Upper lobe of left lung (tissue), 6 donors: ENCODE measurements at places on chromosomes 7 and 10. TPM values are rescaled to one million over a fixed set of nuclear protein-coding genes. Genes with fewer than 3 reads are reported as not detected.

The CFTR gene
- 17.5 TPM for total RNA-seq

The SLC26A5 gene
- 3.2 TPM for total RNA-seq

The CYP2E1 gene
- 17.8 TPM for total RNA-seq

The COL17A1 gene
- total RNA-seq = 1.8 TPM

The CLEC2L gene
- total RNA-seq = not detected

The ACTR1A gene
- 102 TPM for total RNA-seq

The AGBL3 gene
- 3.7 TPM for total RNA-seq

The TUBB8 gene
- total RNA-seq = not detected

The RTKN2 gene
- total RNA-seq = 68.1 TPM

- DNase-seq = no peak
Measured at GRCh38 chr7:128021366-128021765, 9.9 kb downstream of the LRRC4 start.

GRCh38 chr7:149846021-149846420 lies 7.8 kb downstream of the ZNF862 start:
- DNase-seq = no peak

GRCh38 chr7:148436571-148436970 lies 154.0 kb upstream of the C7orf33 start:
- DNase-seq = no peak

GRCh38 chr7:17822547-17823173 lies 117.6 kb downstream of the SNX13 start:
- DNase-seq = no peak

GRCh38 chr7:29032146-29032545 lies 74.0 kb upstream of the TRIL start:
- no peak for DNase-seq

DNA sequence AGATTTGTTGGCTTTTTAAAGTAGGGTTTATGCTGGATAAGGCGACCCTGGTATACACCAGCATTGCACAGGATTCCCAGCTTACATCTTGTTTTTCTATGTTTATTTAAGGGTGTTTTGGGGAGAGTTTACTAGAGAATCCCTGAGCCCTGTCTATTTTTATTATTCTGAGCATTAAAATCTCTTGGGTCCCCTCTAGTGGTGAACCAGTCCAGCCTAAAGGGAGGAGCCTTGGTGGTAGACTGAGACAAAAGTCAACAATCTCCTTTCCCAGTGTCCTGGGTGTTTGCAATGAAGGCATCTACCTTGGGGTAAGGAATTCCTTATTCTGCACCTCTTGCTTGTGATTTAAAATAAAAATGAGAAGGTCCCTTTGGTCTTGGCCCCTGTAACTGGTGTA lies 38.2 kb downstream of the ANTXRL start:
- no peak for DNase-seq

- DNase-seq = no peak
Measured at GRCh38 chr7:28554802-28555471, 142.6 kb downstream of the CREB5 start.

GRCh38 chr10:60827791-60828488 lies 49.7 kb downstream of the CDK1 start:
- no peak for DNase-seq

DNA sequence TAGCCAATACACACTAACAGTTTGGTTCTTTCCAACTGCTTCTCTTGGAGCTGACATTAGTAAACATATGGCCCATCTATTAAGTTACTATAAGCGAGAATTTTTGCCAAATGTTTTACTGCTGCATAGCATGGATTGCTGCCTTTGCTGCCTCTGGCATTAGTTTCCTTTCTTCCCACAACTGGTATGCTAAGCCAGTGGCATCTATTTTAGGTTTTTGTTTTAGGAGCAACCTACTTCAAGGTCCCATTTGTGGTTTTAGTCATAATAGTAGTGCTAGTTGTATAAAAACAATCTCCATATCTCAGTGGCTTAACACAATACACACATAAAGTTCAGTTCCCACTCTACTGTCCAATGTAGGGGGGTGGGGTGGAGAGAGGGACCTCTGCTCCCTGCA lies 25.9 kb upstream of the PANK1 start:
- DNase-seq = no peak

DNA sequence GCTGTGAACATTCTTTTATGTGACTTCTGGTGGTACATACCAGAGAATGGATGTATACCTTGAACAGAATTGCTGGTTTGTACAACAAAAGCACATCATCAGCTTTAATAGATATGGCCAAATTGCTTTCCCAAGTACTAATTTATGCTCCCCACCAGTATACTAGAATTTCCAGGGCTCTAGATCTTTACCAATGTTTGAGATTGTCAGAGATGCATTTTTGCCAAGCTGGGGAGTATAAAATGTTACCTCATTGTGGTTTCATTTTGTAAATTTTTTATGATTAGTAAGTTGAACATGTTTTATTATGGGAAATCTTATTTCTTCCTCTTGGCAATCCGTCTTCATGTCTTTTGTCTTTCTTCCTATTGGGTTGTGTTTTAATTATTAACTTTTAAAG lies 179.9 kb upstream of the TMEM106B start:
- no peak for DNase-seq

- DNase-seq = peak; percentile 78
Measured at GRCh38 chr10:43254881-43255633, 11.8 kb downstream of the RASGEF1A start.

- no peak for DNase-seq
Measured at GRCh38 chr10:79066411-79067240, 2.1 kb upstream of the ZMIZ1 start.

DNA sequence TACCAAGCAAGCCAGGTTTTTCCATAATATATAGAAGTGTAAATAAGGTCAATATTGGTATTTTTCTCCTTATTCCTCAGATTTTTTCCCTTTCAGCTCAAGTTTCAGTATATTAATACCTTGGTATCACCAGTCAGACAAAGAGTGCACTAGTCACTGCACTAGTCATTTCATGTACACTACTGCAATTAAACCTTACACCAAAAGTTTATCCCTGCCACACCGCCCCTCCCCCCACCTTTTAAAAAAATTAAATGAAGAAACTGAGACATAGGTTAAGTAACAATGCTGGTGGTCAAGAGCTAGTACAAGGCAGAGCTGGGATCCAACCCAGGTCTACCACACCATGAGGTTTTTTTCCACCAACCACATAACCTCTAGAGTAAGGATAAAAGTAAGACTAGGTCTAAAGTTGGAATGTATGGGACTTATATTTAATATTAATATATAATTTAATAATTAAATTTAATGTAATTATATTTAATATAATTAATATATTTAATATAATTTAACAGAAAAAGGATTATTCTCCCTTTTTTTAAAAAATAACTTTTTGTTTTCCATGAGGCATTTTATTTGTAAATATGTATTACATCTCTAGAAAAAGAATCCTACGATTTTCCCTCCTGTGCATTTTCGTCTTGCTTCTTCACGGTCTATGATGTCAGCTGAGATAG lies 68.5 kb downstream of the NT5C2 start:
- DNase-seq = no peak

DNA sequence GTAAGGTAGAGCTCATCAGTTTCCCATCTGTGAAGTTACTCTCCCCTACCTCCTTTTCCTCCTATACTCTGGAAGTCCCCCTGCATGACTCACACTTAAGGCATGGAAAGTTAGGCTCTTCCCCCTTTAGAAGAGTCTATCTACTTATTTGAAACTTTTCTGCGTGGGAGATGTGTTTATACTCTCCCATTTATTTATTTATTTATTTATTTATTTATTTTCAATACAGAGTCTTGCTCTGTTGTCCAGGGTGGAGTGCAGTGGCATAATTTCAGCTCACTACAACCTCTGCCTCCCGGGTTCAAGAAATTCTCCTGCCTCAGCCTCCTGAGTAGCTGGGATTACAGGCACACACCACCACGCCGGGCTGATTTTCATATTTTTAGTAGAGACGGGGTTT lies 107.5 kb upstream of the JCAD start:
- DNase-seq = no peak

- no peak for DNase-seq
Measured at GRCh38 chr10:75825661-75826060, 394.2 kb downstream of the LRMDA start.

DNA sequence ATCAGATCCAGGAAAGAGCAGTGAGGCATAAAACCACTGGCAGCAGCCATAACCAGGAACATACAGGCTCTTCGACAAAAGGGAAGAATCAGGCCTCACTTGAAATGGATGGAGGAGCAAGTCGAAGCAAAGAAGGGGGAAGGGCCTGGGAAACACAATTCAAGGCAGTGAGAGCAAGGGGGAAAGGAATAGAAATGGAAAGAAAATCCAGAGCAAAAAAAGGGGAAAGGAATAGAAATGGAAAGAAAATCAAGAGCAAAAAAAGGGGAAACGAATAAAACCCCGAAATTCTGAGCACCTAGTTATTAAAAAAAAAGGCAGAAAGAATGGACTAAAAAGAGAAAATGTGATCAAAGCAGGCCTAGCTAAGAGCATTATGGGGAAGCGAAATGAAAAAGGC lies 24.1 kb upstream of the PRKAR2B start:
- no peak for DNase-seq

- no peak for DNase-seq
Measured at GRCh38 chr7:65219623-65220022, 154.0 kb upstream of the ZNF92 start.

DNA sequence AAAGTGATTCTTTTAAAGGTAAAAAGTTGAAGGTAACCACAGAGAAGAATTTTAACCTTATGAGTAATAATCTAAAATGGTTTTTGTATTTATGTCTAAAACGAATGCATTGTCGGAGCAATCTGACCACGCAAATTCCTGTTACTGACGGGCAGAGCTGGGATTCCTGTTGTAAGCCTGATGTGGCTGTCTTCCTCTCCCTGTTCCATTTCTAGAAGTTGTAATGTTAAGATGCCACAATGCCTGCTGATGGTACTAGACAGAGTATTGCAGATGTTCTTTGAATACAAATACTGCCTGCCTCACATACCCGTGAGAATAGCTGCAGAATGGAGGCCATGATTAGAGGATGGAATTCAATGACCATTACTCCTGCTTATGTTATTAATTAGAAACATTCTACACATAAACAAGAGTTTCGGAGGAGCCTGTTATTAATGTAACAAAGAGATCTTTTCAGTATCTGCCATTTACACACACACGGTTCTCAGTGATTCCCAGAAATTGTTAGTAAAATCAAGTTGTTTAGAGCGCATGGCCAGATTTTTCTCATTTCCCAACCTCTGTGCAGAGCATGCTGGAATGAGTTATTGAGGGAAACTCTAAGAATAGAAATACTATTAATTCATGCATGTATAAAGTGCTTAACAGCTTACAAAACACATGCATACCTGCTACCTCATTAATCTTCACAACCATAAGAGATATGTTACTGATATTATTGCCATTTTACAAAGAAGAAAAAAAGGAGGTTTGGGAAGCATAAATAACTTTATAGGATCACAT lies 196.8 kb downstream of the PTN start:
- DNase-seq = no peak

- peak; percentile 39 for DNase-seq
Measured at GRCh38 chr7:65307651-65308299, 65.9 kb upstream of the ZNF92 start.

DNA sequence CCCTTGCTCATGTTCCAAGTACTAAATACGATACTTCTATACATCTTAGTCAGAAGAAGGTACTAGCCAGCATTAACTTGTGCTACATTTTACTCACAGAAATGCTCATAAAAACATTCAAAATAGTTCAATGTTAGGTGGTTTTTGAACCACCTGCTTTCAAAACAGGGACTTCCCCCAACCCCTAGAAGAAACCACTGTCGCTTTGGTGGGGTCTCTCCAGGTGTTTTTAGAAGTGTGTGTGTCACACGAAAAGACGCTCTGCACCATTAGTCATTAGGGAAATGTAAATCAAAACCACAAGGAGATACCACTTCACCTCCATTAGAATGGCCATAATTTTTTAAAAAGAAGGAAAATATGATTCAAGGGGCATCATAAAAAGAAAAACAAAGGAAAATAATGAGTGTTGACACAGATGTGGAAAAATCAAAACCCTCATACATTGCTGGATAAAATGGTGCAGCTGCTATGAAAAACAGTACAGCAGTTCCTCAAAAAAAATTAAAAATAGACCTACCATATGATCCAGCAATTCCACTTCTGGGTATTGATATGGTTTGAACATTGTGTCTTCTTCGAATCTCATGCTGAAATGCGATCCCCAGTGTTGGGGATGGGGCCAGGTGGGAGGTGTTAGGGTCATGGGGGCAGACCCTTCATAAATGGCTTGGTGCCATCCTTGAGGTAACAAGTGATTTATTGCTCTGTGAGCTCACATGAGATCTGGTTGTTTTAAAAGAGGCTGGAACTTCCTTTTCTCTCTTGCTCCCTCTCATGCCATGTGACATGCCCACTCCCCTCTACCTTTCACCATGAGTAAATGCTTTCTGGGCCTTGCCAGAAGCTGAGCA lies 74.2 kb downstream of the MALSU1 start:
- DNase-seq = no peak

- DNase-seq = no peak
Measured at GRCh38 chr7:75967487-75967997, 26.9 kb downstream of the TMEM120A start.

DNA sequence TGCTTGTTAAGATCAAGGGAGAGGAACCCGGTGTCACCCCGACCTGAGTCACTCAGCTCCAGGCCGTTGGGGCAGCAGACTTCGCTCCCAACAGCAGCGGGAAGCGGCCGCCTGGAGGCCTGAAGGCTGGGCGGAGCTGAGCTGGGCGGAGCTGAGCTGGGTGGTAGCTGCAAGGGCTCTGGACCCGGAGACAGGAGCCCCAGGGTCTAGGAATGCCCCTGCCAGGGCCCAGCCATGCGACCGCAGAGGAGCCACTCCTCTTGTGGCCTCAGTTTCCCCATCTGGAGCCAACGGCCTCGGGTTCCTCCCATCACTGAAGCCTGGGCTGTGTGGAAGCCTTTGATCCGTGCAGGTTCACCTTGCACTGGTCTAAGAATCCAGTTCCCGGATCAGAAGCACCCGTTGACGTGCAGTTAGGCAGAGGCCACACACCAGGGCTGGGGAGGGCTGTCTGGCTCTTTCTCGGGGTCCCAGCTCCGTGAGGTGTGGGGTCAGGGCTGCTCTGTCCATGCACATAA lies 21.9 kb upstream of the DPYSL4 start:
- no peak for DNase-seq

DNA sequence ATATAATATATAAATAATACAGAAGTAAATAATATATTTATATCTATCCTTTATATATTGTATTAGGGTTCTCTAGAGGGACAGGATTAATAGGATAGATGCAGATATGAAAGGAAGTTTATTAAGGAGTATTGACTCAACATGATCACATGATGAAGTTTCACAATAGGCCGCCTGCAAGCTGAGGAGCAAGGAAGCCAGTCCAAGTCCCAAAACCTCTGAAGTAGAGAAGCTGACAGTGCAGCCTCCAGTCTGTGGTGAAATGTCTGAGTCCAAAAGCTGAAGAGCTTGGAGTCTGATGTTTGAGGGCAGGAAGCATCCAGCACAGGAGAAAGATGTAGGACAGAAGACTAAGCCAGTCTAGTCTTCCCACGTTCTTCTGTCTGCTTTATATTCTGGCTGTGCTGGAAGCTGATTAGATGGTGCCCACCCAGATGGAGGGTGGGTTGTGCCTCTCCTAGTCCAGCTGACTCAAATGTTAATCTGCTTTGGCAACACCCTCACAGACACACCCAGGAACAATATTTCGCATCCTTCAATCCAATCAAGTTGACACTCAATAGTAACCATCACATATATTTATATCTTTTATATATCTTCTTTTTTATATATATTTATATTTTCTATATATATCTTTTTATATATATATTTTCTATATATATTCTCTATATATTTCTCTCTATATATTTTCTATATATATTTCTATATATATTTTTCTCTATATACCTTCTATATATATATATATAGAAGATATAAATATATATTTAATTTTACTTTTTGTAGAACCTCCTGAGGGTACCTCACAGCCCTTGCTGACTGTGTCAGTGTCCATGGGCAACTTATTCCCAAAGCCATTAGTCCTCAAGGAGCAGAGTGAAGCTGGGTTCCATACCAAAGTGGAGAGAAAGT lies 24.6 kb upstream of the AKR1B10 start:
- no peak for DNase-seq
